ENCODE measurements at places on chromosomes 6 and 20. TPM values are rescaled to one million over a fixed set of nuclear protein-coding genes. Genes with fewer than 3 reads are reported as not detected.

PHACTR1 gene
- total RNA-seq: 0.26 TPM

METTL24 gene
- 2.6 TPM for total RNA-seq

FAM8A1 gene
- total RNA-seq: 17.2 TPM

PRDM1 gene
- total RNA-seq: 5.4 TPM

RGS17 gene
- total RNA-seq: 5.9 TPM

CDKAL1 gene
- 15.0 TPM for total RNA-seq

PTPRK gene
- total RNA-seq: 75.5 TPM

OPRM1 gene
- total RNA-seq: not detected

SNAP25 gene
- 4.5 TPM for total RNA-seq

SEMG2 gene
- total RNA-seq: not detected

CDSN gene
- total RNA-seq: not detected

MATN4 gene
- total RNA-seq: under 0.01 TPM

PIGT gene
- 26.2 TPM for total RNA-seq

TDP2 gene
- total RNA-seq: 29.0 TPM

RIPOR3 gene
- total RNA-seq: 4.1 TPM

OTOR gene
- not detected for total RNA-seq

DPM1 gene
- total RNA-seq: 60.9 TPM

CD83 gene
- 5.0 TPM for total RNA-seq

ARG1 gene
- not detected for total RNA-seq

RUNX2 gene
- 2.1 TPM for total RNA-seq

VSX1 gene
- total RNA-seq: not detected

CRISP3 gene
- total RNA-seq: not detected

ASCC3 gene
- 55.0 TPM for total RNA-seq

TRIM10 gene
- not detected for total RNA-seq

SDC4 gene
- 142 TPM for total RNA-seq

NFKBIE gene
- 6.4 TPM for total RNA-seq

PAK5 gene
- total RNA-seq: not detected

MMP24 gene
- 0.17 TPM for total RNA-seq

PGC gene
- total RNA-seq: not detected

SNPH gene
- total RNA-seq: 18.5 TPM

FLRT3 gene
- 5.1 TPM for total RNA-seq

CST1 gene
- 3.6 TPM for total RNA-seq
